NCI-H460 (cell line): ENCODE measurements at places on chromosomes 12 and 14.
A peak's percentile ranks its signal among the peaks of the same experiment; 100 is the strongest.

DNA sequence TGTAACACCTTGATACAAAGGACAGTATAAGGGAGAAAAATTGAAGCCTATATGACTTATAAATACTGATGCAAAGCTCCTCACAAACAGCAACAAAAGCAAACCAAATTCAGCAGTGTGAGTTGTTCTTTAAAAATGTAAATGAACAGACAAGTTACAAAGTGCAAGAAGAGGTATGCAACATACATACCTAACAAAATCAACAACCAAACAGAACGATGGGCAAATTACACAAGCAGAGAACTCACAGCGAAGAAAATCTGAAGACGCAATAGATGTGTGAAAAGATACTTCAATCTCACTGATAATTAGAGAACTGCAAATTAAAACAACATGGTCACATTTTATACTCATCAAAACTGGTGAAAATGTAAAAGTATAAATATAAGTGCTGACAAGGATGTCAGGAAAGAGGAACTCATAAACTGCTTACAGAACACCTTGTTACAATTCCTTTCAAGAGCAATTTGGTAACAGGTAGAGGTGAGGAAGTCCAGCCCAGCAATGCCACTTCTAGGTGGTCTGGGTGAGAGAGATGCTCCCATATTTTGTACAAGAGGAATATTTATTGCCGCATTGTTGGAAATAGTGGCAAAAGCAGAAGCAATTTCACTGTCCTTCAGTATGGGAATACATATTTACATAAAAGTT, 47.3 kb downstream of the CORO1C start:
- DNase-seq: no peak

DNA sequence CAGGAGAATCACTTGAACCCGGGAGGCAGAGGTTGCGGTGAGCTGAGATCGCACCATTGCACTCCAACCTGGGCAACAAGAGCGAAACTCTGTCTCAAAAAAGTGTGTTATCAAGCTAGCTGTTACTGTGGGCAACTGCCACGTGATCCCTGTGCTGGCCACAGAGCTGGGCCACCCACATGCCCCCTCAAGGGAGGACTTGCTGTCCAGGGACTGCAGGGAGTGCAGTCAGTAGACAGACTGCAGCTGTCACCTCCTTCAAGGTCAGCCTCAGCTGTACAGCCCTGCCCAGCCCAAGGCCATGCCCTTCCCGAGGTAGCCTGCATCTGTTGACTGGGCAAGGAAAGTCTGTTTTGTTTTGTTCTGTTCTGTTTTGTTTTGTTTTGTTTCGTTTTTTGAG, 46.6 kb upstream of the BICDL1 start:
- DNase-seq: no peak

DNA sequence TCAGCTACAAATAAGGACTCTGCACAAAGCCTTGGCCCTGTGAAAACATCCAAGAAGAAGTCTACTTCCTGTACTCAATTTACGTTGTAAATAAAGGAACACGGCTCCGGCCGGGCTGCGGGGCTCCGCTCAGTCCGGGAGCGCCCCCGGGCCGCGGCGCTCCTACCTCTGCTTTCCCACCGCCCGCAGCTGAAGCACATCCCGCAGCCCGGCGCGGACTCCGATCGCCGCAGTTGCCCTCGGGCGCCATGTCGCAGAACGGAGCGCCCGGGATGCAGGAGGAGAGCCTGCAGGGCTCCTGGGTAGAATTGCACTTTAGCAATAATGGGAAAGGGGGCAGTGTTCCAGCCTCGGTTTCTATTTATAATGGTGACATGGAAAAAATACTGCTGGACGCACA, 502.3 kb upstream of the FOXG1 start:
- no peak for DNase-seq

DNA sequence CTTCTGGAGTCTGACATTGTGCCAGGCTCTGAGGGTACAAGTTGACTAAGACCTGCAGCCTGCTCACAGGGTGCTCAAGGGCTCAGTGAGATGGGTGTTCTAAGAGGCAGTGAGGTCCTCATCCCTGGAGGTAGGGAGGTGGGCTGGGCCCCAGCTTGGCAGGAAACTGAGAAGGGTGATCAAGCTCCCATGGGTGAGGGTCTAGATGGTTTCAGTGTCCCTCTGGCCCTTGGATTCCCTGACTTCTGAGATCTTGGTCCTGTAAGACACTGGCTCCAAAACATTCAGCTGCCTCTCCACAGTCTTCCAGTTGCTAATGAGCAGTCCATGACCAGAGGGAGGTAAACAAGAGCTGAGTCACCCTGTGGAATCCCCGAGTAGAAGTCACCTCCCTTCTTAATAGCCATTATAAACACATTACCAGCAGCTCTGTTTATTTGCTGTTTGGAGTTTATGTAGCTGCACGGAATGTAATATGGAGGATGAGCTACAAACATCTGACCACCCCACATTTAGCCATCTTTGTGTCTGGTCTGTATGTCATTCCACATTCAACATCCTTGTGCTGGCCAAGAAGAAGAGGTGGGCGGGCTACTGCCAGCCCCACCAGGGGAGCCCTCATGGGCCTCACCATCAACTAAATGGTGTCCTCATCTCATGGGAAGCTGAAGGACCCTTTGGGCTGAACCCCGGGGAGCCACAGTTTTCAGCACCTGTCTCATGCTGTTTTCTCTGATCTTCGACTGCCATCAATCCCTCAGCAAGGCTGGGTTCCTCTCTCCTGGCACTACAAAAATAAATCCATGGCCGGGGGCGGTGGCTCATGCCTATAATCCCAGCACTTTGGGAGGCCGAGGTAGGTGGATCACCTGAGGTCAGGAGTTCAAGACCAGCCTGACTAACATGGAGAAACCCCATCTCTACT, 37.2 kb upstream of the BDKRB2 start:
- DNase-seq: no peak

- no peak for DNase-seq
Observed at GRCh38 chr14:22464422-22465142, 124.4 kb downstream of the DAD1 start.

GRCh38 chr12:97257726-97258125, 204.9 kb upstream of the RMST start:
- DNase-seq: no peak

DNA sequence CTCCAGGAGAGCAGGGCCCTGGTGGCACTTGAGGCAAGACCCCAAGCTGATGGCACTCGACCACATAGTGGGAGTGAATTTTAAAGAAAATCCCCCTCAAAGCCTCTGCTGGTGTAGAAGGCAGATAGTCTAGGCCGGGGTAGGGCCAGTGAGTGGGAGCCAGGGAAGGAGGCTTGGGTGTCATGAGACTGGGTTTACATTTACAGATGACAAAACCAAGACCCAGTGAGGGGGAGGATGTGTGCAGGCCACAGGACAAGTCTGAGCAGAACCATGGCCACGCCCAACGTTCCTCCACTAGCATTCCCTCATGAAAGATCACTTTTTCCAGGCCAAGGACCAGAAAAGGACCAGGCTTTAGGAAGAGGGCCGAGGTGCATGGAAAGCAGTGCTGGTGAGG, 42.0 kb downstream of the EVL start:
- no peak for DNase-seq

DNA sequence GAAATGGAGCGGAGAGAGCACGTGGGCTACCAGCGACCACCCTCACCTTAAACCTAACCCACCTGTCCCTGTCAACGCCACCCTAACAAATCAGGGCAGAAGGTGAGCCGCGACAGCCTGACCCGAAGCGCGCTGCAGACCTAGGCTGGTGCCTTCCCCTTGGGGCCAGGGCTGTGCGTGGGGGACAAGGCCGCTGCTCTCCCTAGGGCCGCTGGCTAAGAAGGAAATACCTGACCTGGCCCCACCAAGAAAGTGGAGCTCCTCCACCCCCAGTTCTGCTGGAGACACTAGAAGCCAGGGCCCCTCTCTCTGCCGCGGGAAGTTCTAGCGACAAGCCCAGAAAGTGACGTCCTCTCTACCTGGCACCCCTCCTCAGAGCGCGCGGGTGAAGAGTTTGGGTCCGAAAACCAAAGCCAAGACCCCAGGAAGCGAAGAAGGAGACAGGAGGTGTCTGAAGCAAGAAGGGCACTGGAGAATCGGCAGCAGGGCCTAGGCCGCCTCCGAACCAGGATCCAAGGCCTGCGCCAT, 7.5 kb downstream of the SIX1 start:
- DNase-seq: no peak

GRCh38 chr14:58797010-58797429, 159.3 kb downstream of the DACT1 start:
- no peak for DNase-seq

GRCh38 chr12:19639781-19640415, 200.6 kb downstream of the AEBP2 start:
- DNase-seq: no peak

DNA sequence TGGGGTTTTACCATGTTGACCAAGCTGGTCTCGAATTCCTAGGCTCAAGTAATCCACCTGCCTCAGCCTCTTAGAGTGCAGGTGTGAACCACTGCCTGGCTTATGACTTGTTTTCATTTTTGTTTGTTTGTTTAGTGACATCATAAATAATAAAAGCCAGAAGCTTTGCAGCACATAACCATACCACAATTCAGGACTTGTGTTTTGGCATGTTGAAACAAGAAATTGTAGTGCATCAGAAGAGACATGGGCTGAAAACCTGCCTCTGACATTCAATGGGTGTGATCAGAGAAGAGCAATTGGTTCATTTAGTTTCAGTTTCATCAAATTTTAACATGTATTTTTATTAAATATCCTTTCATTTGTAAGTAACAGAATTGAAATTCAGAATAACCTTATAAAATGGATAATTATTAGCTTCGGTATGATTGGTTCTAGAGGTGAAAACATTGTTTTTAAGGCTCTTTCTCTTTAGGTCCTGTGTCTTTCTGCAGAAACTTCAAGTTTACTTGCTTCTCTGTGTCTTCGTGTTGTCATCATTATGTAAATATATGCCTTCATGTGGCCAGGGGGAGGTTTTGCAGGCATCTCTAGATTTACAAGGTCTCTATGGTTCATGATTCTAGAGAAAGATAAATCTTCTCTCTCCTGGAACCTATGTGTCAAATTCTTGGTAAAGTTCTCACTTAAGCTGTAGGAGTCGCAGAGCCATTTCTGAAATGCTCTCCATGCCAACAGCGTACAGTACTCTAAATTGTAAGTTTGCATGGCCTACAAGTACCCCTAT, 312.0 kb downstream of the KCNC2 start:
- peak; percentile 47 for DNase-seq

DNA sequence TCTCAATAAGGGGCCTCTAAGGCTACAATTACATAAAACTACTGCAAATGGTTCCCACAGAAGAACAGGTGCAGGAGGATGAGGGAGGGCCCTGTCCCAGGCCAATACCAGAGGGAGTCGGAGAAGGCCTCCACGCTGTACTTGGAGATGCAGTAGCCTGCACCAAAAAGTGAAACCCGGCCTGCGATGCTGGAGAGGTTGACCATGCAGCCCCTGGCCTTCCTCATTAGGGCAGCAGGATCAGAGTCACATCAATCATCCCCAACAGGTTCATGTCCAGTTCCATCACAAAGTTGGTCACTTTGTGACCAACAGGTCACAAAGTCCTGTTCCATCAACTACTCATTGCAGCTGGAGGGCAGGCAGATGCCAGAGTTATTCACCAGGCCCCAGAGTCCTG, 23.0 kb downstream of the ZBTB39 start:
- no peak for DNase-seq

DNA sequence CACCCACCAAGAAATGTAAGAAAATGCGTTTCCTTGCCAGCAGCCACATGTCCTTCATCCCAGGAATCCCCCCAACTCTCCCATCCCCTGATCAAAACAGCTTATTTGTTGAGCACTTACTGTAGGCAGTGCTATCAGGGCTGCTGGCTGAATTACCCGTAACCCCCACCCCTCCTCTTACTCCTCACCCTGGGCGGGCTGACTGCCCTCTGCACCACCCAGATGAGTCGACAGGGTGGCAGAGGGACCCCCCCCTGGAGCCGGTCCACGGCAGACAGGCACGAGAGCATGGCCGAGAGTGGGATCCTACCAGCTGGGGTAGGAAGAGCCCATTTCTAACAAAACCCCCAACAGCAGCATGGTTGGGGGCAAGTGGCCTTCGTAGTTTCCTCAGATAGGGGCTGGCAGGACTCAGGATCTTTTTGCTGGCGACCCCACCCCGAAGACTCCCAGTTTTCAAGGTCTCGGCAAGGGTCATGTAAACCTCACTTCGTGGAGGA, 1.1 kb upstream of the RHOF start:
- no peak for DNase-seq

- DNase-seq: peak; percentile 39
Observed at GRCh38 chr12:122423258-122424165, 1.0 kb upstream of the CLIP1 start.

DNA sequence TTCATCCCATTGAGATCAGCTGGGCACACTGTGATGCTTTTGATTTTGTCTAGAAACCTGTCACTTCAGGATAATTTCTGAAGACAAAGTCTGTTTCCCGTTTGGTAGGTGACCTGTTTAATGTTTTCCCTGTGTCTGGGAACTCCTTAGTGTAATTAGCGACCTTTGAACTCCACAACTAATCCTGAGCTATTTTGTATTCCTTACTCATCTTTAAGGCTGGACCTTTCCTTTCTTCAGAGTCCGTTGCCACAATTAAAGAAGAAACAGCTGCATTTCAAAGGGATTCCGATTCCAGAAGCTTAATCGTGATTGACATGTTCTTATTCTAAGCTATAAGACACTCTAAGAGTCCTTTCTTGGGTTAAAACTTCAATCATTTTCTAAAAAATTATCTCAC, 22.0 kb downstream of the AP5M1 start:
- no peak for DNase-seq

DNA sequence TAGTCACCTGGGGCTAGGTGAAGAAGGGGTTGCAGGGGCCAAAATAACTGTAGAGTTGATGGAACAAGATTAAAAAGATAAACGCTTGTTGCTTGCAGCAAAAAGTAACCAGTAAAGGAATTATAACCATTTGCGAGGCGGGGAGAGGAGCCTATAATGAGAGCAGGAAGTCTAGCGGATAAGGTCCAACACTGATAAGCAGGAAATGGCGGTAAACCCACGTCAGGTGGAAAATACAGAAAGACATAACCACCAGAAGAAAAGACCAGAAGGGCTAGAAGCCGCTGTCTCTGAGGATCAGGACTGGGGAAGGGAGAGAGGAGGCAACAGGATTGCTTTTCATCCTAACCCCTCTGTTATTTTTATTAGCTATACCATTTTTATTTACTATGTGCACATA, 303.3 kb downstream of the DPF3 start:
- no peak for DNase-seq

GRCh38 chr14:20435582-20436362, at the start of gene KLHL33:
Gene KLHL33, minus strand, starts transcription at chr14:20436166. Its CDS starts 355 bp downstream, at chr14:20435811.
- DNase-seq: no peak

DNA sequence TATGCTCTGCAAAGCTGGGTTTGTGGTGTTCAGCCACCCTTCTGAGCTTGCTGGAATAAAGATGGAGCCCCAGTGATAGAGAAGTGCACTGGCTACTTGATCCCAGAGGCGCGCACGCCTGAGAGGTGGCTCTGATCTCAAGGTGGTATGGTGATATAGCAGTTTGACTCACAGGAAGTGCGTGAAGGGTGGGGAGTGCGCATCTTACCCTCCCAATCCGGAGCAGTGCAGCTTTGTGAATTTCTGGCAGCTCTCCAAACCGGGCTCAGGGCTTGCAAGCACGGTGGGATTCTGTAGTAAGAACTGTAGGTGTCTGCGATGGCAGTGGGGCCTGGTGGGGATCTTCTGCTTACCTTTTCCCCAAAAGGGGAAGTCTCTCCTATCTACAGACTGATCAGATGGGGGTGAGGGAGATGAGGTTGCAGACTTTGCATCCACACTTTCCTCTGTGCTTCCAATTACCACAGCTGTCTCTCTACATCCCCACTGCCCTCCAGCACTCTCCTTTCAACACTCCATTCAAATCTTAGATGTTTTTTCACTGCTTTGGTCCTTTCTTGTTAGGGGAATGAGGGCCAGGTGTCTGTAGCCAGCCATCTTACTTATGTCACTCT, 197.4 kb upstream of the SLC38A2 start:
- DNase-seq: no peak

GRCh38 chr12:56157201-56158028, 744 bp upstream of the MYL6 start:
- DNase-seq: peak; percentile 54
